ENCODE measurements at places on chromosomes 5 and 9.

DNA sequence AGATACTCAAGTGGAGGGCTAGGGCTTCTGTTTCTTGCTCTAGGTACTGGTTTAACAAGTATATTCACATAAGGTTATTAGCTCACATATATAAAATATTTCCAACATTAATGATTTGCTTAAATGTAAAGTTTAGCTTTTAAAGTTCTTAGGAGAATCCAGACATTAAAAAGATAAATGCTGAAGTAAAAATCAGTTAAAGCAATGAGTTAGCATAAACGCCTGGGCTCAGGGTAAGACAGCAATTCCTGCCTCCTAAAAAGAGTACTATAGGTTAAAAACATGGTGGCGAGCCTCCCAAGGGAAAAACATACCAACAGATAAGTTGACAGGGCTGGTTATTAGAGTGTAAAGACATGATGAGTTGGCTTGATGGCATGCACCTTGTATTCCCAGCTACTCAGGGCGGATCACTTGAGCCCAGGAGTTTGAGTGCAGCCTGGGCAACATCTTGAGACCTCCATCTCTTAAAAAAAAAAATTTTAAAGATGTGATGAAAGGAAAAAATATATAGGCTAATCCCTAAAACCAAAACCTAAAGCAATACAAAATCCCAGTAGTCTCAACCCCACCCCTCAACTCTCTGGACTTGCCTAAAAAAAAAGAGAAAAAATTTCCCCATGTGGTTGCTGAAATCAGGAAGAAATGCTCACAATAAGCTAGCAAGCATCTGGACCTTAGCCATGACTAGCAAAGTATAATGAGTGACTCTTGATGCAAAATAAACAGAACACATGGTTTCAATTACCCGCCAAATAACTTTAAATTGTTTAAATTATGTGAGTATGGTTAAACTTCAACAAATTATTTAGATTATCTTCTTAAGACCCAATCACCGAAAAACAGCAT, 3.6 kb downstream of the GOLPH3 start:
- peak; percentile 57 for DNase-seq

GRCh38 chr5:151153766-151154272, 3.8 kb downstream of the ANXA6 start:
- no peak for DNase-seq

- no peak for DNase-seq
Measured at GRCh38 chr5:151023047-151023615, 2.7 kb downstream of the GPX3 start.

DNA sequence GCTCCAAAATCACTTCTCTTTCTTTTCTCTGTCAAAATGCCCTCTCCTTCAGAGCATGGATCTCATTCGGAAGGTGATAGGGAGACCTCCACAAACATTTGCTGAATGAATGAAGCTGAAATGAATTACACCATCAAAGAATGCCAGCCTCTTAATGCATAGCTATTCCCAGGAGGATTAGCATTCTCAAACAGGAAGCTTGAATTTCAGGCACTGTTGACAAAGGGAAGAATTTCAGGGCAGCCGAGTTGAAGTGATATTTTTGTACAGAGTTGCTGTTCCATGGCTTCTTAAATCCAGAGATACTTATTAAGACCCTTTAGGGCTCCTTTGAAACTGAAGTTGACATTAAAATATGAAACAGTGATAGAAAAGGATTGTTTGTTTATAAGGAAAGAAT, 18.8 kb downstream of the HBEGF start:
- no peak for DNase-seq

- DNase-seq: no peak
Measured at GRCh38 chr5:82820961-82821845, 256.0 kb downstream of the TMEM167A start.

DNA sequence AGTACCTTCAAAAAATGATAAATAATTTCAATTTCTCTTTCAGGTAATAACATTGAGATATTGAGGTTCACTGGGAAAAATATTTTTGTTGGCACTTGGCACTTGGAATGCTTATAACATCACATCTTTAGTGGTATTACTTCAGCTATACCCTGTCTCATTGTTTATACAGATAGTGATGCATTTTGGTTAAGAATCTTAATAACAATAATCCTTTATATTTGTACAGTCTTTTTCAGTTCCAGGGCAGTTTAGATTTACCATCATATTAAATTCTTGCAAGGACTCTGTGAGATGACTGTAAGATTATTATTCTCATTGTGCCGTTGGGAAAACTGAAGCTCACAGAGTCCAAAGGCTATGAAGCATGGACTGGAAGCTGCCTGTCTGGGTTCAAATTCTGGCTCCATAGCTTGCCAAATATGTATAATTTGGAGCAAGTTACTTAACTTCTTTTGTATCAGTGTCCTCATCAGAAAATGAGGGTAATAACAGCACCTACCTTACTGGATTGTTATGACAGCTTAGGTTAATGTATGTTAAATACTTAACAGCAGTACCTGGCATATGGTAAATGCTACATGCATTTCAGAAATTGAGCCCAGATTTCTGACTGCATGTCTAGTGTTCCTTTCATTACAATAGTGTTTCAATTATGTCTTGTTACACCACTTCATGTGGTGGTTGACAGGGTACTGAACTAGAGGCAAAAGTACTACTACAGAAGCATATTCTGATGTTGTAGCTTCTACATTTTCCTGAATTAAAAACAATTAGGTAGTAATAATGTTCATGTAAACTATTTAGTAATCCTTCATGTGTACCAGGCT, 272.2 kb downstream of the PLK2 start:
- no peak for DNase-seq

DNA sequence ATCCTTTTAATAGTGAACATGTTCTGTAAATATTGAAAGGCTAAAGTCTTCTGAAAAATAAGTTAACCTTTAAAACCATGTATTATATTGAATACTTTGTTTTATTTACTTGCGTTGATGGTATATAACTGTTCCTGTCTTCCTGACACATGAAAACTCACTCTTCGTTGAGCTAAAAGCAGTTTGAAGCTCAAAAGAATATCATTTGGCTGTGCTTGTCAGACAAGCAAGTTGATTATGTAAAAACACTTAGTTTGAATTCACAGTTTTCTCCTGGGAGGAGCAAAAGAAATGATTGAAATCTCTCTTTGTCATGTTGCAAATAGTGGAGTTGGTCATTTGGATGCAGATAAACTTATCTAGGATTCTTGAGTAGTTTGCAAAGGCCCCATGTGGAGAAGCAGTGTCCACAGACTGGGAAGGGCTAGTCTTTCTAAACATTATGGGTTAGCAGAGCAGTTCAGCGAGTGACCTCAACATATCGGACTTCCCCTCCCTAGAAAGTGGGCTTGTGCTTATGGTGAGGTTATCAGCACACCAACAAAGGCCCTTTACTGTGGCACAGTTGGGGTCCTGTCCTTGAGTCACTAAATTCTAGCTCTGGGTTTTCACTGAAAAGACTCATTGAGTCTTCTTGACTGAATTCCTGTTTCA, 290.4 kb downstream of the CSNK1G3 start:
- no peak for DNase-seq

- DNase-seq: no peak
Measured at GRCh38 chr9:36258996-36259533, 817 bp upstream of the GNE start.

GRCh38 chr5:119949426-119949999, 320.2 kb downstream of the FAM170A start:
- no peak for DNase-seq

DNA sequence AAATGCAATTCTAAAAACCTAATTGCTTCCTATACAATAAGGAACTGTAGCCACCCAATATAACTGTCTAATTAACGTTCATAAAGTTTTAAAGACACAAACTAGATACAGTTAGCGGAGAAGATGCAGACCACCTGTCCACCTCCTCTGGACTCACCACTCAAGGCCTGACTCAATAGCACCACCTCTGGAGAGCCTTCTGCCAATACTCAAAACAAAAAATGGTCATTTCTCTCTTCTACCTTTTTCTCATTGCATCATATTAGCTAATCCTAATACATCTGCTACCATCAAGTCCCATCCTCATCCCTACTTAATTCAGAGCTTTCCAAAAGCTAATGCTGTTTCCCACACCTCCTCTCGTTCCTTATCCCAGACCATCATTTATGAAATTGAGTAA, 159.9 kb downstream of the MLLT3 start:
- DNase-seq: no peak

DNA sequence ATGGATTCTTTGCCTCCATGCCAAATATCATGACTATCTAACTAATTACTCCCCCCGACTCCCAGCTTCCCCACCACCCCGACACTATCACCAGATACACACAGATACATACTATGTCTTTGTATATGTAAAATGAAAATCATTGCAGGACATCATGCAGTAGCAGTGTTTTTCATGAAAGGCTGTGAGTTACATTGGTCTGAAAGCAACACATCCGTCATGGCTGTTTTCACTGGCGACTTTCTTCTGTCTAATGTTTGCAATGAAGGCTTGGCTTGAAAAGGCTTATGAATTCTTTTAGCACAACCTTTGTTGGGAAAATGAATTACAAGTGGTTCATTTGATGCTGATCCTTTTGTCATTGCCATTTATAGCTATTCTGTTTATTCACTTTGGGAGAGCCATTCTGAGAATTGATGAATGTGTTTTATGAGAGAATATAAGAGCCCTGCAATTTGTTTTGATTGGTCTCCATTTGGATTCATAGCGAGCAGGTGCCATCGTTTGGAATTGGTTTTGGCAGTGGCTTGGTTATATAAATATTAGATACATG, 103.4 kb downstream of the PIP5K1B start:
- DNase-seq: no peak

GRCh38 chr9:81607593-81608288, 81.6 kb downstream of the TLE1 start:
- no peak for DNase-seq

- no peak for DNase-seq
Measured at GRCh38 chr5:174895360-174895759, 171.0 kb downstream of the MSX2 start.

- no peak for DNase-seq
Measured at GRCh38 chr5:75828029-75828428, 110.8 kb upstream of the POC5 start.

GRCh38 chr9:123927625-123928532, 2.0 kb downstream of the DENND1A start:
- no peak for DNase-seq

GRCh38 chr9:21817176-21817575, 14.7 kb downstream of the MTAP start:
- DNase-seq: no peak

GRCh38 chr5:67104859-67105258, 91.7 kb downstream of the CD180 start:
- no peak for DNase-seq

DNA sequence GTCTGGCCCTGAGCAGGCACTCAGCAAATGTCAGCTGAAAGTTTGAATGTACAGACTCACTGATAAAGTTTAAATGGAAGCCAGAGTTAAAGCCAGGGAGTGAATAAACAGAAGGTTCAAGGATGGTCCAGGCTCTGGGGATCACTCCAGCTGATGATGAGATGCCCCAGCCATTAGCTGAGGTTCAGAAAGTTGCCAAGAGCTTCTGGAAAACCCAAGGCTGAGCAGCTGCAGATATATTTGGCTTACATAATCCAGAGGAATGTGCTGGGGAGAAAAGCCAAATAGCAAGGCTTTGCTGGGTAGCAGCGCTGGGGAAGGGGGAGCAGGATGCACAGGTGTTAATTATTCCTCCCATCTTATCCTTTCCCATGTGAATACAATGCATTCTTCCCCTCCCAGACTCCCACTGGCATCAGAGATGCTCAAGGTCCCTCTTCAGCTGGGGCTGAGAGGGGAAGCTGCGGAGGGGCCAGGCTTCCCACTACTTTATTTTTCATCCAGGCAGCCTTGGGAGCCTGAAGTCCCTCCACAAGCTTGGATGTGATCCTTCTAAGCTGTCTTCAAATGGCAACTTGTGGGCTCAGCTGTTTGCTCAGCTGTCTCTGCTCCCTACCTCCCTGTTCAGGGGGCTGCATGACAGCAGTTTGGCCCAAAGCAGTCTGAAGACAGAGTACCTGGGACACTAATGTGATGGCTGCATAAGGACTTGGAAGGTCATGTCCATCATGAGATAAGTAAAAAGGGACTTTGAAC, 341.2 kb downstream of the TRIM32 start:
- DNase-seq: no peak

GRCh38 chr9:38346811-38347210, 45.7 kb upstream of the ALDH1B1 start:
- no peak for DNase-seq

DNA sequence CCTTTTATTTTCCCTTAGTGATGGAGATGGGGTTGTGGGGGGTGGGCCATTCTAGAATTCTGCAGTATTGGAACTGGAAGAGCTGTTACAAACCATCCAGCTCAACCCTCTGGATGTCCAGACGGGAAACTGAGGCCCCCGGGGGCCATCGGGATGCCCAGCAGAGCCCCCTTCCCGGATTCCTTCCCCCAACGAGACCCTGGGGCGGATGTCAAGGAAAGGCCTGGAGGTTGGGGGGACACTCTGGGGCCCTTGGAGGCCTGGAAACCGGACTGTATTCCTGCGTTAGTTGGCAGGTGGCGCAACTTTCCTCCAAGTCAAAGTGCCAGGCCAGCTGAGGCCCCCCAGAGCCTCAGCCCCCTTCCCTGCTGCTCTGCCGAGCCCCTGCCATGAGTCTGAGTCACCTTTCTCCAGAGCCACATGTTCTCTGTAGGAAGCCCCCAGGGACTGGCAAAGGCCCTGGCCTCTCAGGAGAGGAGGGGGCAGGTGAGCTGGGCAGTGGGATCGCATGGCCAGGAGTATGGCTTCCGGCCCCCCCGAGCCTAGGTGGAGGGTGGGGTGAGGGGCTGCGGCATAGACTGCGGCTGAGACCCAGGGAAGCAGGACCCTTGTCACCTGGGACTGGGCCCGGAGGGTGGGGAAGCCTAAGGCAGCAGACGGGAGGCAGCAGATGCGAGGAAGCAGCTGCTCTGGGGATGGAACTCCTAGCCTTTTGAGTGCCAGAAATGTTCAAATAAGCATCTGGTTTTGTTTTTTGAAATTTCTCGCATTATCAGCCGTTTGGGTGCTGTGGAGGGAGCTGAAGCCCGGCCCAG, 17.8 kb upstream of the FIBCD1 start:
- DNase-seq: peak; percentile 95

GRCh38 chr9:81113453-81114124, 575.8 kb downstream of the TLE1 start:
- DNase-seq: no peak

GRCh38 chr5:32506201-32506661, 61.7 kb upstream of the ZFR start:
- peak; percentile 59 for DNase-seq

GRCh38 chr5:133337795-133338445, 274.4 kb downstream of the FSTL4 start:
- no peak for DNase-seq

GRCh38 chr9:106769331-106769730, 93.6 kb upstream of the ZNF462 start:
- DNase-seq: no peak

Data from NCI-H1694 treated with DMSO at 0.1 percent for 48 hours (cell line).